CD4-positive, alpha-beta T cell treated with Interleukin-4 for 1 hour (primary cell): ENCODE measurements at places on chromosomes 5 and 9.

DNA sequence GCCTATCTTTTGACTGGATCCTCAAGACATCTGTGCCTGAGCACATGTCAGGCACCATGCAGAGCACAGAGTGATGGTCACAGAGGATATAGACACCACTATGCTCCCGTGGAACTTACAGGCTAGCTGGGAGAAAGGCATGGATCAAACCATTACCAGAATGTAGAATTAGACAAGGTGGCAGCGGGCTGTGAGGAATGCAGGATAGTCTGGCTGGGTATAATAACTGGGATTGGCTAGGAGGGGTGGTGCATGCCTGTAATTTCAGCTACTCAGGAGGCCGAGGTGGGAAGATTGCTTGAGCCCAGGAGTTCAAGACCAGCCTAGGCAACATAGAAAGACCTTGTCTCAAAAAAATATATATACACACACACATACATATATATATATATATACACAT lies 50.3 kb downstream of the ASS1 start:
- DNase-seq = no peak

- DNase-seq = no peak
These were observed 167.5 kb upstream of the DMRT1 start for GRCh38 chr9:673966-674526.

DNA sequence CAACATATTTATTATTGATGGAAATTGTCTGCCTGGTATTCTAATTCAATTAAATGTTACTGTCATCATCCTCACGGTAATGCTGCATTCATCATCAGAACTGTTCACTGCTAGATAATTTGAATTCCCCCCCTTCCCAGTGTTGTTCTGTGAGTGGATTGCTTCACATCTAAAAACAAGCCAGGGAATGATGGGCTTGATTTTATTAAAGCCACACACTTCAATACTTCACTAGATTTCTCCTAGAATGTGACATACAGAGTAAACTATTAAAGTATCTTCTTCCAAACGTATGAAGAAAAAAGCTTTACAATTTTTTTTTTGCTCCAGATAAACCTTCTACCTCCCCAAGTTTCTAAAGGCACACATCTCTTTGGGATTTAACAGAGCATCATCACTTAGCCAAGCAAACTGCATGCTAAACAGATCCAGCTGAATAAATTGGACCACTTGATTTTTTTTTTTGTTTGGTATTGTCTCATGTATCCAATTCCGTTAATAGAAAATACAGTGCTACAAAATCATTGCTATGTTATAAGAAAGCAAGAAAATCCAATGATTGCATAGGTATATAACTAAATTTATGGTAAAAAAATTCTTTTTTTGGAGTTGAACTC lies 692.4 kb downstream of the MTRR start:
- no peak for DNase-seq

DNA sequence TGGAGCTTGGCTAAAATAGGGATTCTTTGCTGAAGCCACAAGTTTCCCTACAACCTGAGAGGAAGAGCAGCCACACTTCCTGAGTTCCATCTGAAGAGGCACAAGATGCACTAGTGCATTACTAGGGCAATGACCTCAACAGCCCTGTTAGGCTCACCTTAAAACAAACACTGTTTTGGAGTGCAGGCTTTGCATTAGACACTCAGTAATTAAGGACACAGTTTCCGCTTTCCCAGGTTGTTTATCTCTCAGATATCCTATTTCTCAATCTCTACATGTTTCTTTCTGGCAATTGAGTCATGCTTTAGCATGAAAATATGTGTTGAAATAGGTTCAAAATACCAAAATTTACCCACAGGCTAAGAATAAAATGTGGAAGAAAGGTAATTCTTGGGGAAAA lies 34.2 kb downstream of the EMB start:
- no peak for DNase-seq

DNA sequence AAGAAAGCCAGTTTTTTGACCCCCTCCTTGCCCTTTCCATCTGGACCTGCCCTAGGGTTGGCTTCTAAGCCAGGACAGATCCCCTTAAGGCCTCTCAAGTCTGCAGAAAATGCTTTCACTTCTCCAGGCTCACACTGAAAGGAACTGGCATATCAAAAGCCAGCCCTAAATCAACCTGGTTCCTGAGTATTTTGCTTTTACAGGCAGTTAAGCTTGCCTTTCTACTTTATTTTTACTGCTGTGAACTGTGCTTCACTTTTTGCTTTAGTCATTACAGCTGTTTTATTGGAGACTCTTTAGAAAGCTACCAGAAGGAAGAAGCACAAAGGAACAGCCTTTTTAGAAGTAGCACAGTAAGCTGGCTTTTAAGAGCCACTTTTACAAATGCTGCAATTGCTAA lies 5.0 kb downstream of the TARS1 start:
- DNase-seq = no peak

- no peak for DNase-seq
These were observed 5.7 kb upstream of the TRAF2 start for GRCh38 chr9:136880651-136881050.

DNA sequence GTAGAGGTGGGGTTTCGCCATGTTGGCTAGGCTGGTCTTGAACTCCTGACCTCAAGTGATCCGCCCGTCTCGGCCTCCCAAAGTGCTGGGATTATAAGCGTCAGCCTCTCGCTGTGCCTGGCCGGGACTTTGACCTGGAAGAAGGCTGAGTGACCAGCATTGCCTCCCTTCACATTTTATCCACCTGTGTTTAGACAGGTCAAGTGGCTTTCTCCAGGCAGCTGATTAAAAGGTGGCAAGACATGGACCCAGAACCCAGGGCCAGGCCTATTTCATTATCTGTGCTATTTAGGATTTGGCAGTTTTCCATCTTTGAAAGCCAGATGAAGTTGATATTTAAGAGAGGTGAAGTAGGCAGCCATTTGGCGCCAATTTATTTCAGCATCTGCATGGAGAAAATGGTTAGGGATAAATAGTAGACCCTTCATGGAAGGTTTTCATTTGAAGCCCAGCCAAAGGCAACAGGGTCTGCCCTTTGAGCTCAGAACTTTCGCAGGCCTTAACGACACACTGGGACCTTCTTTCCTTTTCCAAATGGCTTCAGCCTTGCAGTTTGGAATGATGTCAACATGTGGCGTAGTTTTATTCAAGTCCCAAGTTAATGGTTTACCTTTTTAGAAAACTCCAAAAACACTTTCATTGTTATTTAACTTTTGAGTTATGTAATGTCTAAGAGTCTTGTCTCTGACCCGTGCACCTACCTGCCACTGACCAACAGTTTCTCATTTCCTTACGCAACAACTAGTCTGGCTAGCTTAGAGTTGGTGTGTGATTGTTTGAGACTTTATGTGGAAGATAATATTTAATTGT lies 8.4 kb downstream of the DAPK1 start:
- DNase-seq = no peak

DNA sequence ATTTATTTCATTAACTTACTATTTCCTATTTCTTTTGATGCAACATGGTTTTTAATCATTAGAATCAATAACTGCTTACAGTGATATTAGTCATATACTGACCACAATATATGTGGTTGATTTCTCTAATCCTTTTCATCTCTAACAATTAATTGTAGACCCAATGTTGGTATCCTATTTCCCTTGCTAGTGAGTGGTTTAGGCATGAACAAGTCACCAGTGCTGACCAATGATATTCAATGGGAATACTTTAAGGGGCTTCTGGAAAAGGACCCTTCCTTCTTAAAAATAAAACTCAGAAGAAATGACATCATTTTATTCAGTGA lies 672.4 kb upstream of the GRAMD2B start:
- DNase-seq = no peak

GRCh38 chr9:114050226-114050568 lies 27.9 kb downstream of the AMBP start:
- DNase-seq = no peak

DNA sequence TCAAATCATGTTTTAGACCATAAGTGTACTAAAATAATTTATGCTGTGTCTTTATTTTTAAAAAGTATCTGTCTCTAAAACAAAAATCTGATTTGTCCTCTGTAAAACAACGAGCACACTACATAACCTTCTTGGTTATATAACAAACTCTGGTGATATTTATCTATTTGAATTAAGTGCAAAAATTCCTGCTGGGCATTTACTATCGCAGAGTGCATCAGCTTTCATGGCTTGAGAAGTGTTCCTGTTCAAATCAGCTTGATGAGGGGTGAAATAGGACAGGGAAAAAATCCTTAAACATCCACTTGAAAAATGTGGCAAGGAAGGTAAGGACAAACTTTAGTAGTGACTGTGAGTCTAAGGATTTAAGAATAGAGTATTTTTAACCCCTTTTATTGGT lies 65.3 kb downstream of the PRR16 start:
- no peak for DNase-seq

DNA sequence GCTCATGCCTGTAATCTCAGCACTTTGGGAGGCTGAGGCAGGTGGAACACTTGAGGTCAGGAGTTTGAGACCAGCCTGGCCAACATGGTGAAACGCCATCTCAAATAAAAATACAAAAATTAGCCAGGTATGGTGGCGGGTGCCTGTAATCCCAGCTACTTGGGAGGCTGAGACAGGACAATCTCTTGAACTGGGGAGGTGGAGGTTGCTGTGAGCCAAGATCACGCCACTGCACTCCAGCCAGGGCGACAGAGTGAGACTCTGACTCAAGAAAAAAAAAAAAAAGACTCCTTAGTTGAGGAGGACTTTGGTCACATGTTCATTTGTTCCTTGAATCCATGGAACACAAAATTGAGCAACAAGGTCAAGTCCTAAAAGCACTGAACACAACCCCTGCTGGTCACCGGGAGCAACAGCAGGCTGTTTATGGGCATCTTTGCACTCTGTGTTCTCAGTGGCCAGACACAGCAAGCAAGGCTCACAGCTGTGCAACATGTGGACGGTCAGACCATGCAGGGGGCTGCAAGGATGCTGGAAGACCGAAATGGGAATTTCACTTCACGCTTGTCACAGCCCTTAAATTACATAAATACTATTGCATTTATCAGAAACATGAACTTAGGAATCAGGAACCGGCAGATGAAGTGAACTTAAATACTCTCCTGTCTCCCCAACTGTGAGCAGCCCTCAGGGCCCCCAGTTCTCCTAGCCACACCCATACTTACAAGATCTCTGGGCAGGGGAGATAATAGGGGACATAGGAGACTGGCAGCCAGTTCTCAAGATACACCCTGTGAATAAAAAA lies 2.8 kb downstream of the GBGT1 start:
- peak; percentile 52 for DNase-seq

DNA sequence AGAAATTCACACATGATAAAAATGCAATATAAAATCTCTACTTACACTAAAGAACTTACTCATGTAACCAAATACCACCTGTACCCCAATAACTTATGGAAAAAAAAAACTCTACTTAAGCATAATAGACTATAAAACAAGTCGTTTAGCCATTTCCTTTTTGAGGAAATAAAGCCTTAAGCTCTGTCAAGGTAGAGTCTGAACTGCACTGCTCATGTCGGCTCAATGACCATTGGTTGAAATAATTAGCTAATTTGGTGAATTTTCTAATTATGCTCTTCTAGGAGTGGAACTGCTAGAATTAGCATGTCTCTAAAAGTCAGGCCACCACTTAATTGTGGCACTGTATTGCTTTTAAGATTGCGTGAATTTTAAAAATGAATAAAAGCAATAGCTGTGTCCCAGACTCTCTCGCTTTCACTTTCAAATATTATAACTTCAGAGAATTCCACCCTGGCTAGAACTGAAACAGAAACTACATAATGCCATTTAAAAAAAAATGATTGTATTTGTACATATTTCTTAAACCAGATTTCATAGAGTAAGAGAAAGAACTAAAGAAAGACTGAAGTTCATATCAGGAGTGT lies 113.0 kb upstream of the PCA3 start:
- no peak for DNase-seq

DNA sequence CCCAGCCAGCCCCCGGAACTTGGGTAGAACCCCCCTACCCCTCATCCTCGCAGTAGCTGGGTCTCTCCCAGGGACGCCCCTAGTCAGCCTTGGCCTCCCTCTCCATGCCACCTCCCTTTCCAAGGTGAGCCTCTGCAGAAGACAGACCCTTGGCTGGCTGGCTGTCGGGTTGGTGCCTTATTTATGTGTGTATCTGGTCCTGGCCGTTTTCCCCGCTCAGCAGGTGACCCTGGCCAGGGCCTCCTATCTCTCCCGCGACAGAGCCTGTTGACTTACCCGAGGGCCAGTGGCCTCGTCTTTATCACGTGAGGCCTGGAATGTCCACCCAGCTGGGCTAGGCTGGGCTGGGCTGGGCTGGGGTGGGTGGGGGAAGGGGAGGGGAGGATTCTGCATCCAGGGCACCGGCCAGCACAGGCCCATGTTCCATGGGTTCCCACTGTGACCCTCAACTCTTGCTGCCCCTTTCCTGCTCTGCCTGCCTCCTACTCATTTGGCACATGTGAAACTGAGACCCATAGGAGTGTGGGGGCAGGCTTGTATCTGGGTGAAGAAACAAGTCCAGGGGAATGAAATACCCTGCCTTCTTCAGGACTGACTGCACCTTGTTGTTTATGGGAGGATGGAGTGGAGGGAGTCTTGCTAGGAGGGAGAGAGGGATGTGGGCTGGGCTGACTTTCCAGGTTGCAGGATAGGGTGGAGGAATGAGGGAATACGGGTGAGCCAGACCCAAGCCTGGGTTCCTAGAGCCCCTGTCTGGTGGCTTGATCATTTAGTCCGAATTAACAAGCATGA lies 3.1 kb downstream of the CXXC5 start:
- DNase-seq = no peak

DNA sequence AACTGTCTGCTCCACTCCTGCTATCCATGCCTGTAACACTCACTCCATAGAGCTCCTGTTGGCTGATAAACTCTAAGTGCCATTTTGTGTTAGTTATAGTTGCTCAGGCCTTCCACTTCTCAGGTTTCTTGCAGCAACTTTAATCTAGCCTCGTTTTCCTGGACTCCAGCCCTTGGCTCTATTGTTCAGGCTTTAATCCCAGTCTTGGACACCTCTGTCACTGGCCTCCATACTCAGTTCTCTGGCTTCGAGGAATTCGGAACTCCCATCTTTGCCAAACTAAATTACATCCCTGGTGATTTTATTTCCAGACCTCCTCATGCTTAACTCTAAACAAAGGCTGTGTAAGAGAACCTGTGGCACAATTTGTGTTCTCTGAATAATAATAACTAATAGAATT lies 39.8 kb downstream of the EMB start:
- no peak for DNase-seq

DNA sequence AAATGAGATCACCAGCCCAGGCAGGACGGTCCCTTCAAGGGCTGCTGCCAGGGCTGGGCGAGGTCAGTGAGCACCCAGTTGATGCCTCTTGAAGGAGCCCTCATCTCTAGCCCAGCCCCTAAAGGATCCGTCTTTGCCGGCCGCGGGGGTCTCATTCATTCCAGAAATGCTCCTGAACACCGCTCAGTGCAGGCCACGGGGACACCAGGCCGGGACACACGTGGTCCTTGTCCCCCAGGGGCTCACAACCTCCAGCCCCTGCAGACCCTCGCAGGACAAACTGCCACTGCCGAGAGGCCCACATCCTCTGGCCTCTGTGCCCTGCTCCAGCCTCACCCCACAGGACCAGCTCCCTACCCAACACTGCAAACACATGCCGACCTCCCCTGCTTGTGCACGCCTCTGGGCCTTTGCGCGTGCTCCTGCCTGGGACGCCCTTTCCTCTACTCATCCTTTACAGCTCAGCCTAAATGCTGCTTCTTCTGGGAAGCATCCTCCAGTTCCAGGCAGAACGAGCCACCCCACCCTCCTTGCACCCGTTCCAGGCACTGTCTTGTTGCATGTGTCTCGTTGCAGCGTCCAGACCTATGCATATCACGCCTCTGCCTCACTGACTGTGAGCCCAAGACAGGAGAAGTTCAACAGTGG lies 10.3 kb upstream of the LAMC3 start:
- no peak for DNase-seq

- DNase-seq = no peak
These were observed 176.8 kb upstream of the RASEF start for GRCh38 chr9:83239747-83240146.

- no peak for DNase-seq
These were observed 30.4 kb downstream of the SLC31A2 start for GRCh38 chr9:113181165-113181564.
